ENCODE measurements at places on chromosomes 1 and 21. TPM values are rescaled to one million over a fixed set of nuclear protein-coding genes. Genes with fewer than 3 reads are reported as not detected.

- DNase-seq, result no peak
Measured at GRCh38 chr1:6866825-6867224, 81.6 kb downstream of the CAMTA1 start.

DNA sequence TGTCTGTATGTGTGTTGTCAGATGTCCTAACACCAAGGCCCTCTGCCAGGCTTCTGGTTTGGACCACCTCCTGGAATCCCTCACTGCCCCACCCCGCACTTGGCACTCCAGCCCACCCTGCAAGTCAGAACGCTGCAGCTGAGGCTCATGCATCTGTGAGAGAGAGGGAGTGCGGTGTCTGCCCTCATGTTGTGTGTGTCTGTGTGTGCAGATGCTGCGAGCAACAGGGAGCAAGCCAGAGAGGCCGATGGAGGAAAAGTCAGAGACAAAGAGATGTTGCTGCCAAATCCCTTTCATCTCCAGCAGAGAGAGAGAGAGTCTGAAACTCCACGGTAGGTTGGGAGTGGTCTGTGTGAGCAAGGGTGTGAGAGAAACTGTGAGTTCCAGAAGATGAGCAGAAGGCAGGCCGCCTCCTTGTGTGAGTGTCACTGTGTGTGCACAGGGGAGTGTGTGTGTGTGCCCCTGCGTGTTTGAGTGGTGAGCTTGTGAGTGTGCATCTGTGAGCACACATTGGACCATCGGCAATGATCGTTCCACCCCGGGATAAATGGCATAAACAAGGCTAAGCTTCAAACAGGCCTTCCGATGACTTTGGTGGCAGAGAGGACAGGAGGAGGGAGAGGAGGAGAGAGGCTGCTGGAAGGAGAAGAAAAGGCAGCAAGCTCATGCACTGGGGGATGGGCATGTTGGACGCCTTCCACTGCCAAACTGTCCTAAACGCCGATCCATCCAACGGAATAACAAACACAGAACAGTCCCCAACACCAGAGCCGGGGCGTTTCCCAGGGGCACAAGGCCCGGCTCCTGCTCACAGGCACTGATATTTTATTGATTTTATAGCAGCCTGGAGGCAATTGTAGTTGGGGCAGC, 99.2 kb upstream of the GRIK3 start:
- DNase-seq, result no peak

DNA sequence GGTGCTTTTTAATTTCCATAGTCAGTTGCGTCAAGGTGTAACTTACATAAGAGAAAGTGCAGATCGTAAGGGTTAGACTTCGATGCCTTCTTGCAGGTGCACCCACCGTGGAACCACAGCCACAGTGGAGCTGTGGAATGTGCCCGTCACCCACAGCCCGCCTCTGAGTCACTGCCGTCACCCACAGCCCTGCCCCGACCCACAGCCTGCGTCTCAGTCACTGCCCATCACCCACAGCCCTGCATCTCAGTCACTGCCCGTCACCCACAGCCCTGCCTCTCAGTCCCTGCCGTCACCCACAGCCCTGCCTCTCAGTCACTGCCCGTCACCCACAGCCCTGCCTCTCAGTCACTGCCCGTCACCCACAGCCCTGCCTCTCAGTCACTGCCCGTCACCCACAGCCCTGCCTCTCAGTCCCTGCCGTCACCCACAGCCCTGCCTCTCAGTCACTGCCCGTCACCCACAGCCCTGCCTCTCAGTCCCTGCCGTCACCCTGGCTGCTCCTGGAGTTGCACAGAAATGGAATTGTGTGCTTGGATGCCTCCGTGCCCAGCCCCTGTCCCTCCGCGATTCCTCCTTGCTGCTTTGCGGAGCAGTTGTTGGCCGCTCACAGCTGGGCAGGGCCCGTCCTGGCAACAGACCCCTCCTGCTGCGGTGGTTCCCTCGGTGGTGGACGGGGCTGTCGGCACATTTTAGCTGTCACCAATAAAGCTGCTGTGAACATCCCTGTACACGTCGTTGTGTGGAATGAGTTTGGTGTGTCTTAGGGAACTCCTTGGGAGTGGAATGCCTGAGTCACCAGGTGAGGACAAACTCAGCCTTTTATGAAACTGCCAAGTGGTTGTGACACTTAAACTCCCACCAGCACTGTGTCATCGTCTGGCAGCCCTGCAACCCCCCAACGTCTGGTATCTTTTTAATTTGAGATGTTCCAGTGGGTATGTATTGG, 44.9 kb upstream of the COL6A2 start:
- no peak for DNase-seq

DNA sequence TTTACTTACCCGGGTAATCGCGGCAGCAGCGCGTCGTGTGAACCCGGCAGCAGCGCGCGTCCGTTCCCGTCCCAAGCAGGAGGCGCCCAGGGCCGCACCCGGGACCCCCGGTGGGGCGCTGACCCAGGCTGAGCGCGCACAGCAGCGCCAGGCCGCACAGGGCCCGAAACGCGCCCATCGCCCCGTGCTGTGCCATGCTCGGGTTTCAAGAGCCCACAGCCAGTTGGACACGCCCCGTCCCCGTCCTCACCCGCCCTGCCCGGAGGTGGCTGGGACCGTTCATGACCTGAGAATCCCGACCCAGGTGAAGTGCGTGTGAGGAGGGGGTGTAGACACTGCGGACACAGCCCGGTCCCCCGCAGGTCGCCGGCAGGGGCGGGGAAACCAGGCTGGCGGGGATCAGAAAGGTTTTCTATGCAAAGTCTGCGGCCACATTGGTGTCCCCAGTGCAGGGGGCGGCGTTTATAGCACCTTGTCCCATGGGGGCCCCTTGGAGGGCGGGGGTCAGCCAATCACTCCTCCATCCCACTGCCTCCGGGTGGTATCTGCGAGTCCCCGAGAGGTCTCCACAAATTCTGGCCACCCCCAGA, at the start of gene TNFRSF18:
TSS of gene TNFRSF18 (minus strand) at position 217 of the 590 bp plus-strand sequence. CDS start at position 196, 21 bp downstream.
- no peak for DNase-seq

DNA sequence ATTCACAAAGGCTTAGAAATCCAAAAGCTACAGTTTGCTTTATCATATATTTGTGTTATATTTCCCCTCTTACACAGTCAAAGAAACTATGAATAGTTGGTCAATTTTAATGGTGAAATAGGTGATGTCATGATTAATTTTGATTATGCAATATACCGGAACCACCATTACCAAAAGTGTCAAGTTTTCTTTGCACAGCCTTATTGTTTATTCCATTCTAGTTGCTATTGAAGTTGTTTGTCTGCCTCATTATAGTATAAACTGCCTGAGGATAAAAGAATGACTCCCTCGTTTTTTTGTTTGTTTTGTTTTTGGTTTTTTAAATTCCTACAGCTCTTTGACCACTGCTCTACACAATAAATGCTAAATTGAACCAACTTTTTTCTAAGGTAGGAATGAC, 690.6 kb upstream of the ZP4 start:
- DNase-seq, result no peak

LHX8 gene
- 3.3 TPM for polyA plus RNA-seq

LCE1A gene
- polyA plus RNA-seq, result not detected

Data from A549 (cell line).